Left ventricle myocardium superior (tissue), 1 donor: ENCODE measurements at places on chromosomes 3 and 15.

GRCh38 chr3:7682822-7683229 lies 818.8 kb upstream of the LMCD1 start:
- DNase-seq, result peak; percentile 28

- DNase-seq, result no peak
Measured at GRCh38 chr3:39272191-39272590, 7.6 kb downstream of the CX3CR1 start.

- peak; percentile 49 for DNase-seq
Measured at GRCh38 chr15:95025924-95026728, 794.8 kb downstream of the MCTP2 start.

DNA sequence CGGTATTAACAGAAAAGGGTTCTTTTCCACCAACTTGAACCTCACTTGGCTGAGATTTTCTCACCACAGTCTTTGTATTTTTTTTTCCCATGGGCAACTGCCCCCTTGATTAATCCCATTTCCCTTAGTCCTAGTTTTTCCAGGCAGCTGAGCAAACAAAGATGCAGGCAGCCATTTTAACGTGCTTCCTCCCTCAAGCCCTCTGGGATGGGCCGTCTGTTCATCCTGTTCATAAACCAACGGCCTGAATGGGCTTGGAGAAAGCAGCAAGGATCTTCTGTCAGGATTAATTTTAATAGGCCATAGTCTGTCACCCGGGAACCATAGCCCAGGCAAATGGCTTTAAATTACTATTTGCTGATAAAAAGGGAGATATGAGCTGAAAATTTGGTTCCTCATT lies 10.4 kb upstream of the POLR2M start:
- DNase-seq, result no peak

DNA sequence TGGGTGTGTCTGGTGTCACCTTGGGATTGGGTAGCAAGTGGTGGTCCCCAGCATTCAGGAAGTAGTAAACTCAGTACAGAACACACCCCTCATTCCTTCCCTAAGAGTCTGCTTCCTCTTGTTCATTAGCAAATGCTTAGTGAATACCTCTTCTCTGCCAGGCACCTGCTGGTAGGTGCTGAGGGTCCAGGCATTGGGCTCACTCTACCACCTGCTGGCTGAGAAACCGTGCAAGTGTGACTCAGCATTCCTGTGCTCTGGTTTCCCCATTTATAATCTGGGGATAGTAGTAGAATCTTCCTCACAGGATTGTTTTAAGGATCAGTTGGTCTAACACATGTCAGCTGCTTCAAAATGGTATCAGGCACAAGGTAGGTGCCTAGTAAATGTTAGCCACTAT lies 4.8 kb downstream of the SHF start:
- DNase-seq, result no peak

- no peak for DNase-seq
Measured at GRCh38 chr3:63353383-63353782, 75.3 kb downstream of the SYNPR start.

GRCh38 chr15:89090791-89091626 lies 2.8 kb downstream of the ABHD2 start:
- DNase-seq, result peak; percentile 81

DNA sequence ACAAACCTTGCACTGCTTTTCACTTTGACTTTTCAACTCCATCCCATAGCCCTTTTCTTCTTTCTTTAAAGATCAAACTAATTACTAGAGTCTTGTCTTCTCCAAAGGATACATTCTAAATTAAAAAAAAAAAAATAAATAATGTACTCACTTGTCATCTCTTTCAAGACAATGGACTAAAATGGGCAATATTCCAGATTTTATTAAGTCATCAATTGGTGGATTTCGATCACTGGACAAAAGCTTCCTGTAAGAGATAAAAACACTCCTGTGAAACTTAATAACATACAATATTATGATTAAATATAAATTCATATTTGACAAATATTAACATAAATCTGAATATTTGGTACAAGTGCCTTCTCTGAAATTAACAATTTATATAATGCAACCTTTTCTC lies 34.1 kb downstream of the KPNA4 start:
- no peak for DNase-seq

- no peak for DNase-seq
Measured at GRCh38 chr3:194176274-194176991, 40.5 kb downstream of the HES1 start.

DNA sequence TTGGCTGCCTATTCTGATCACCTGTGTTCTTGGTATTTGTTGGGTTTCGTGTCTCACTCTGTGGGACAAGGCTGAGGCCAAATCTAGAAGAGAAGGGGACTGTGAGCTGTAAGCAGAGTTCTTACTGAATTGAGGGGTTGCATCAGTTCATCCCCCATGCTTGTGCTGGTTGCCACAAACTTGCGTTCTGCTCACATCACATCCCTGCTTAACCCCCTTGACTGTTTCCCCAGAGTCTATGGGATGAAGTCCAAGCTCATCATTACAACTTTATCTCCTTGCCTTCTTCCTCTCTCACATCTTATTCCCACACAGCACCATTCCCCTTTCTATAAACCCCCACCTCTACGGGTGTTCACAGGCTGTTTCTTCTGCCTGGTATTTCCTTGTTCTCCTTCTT lies 143.8 kb upstream of the ABHD17C start:
- no peak for DNase-seq

GRCh38 chr3:151265166-151265565 lies 13.2 kb downstream of the P2RY14 start:
- DNase-seq, result no peak

- DNase-seq, result peak; percentile 81
Measured at GRCh38 chr15:62455441-62455921, 290.4 kb upstream of the C2CD4B start.
